Kidney epithelial cell (primary cell): ENCODE measurements at places on chromosomes 12 and 14. TPM values are rescaled to one million over a fixed set of nuclear protein-coding genes. Genes with fewer than 3 reads are reported as not detected.

The KRT1 gene
- total RNA-seq = not detected in 2 replicates

The MEG3 gene
- 46.1 and 62.5 TPM in 2 replicates for total RNA-seq

The FZD10 gene
- 5.1 and 5.5 TPM in 2 replicates for total RNA-seq

The DCN gene
- 2.9 and 3.1 TPM in 2 replicates for total RNA-seq

The TCL1B gene
- not detected in 2 replicates for total RNA-seq

The RNU4-1 gene
- under 0.01 TPM in 1 of 2 replicates, not detected in the other for total RNA-seq

The FAM181A gene
- not detected in 2 replicates for total RNA-seq

The SERPINA3 gene
- total RNA-seq = 33.9 and 45.3 TPM in 2 replicates

The CMA1 gene
- total RNA-seq = not detected in 2 replicates

The HOXC5 gene
- 0.50 TPM in 1 of 2 replicates, not detected in the other for total RNA-seq

The MGP gene
- total RNA-seq = 2.2 and 4.0 TPM in 2 replicates

The KDM5A gene
- total RNA-seq = 44.8 and 53.6 TPM in 2 replicates

The P2RX2 gene
- total RNA-seq = not detected in 2 replicates

The CTDSP2 gene
- 71.2 and 79.1 TPM in 2 replicates for total RNA-seq
